ENCODE measurements at places on chromosomes 1 and 21.

DNA sequence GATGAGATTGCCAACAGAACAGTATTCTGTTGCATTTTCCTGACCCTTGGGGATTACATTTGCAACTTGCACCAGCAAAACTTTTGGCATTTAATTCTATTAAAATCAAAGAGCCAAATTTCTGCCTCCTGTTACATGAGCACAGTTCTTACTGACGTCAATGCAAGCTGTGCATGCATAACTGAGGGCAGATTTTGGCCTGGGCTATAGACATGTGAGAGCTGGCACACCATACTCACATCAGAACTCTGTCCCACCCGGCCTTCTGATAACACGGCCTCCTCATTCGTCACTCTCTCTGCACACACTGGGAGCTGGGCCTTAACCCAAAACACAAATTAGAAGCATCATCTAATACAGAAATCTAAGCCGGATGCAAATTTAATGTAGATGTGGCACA, 31.5 kb downstream of the PAPPA2 start:
- DNase-seq = no peak

- no peak for DNase-seq
Measured at GRCh38 chr1:186948535-186948934, 119.8 kb downstream of the PLA2G4A start.

GRCh38 chr1:167501515-167502191, 16.7 kb downstream of the CD247 start:
- no peak for DNase-seq

- no peak for DNase-seq
Measured at GRCh38 chr21:29499734-29500343, 201.1 kb downstream of the BACH1 start.

- peak; percentile 70 for DNase-seq
Measured at GRCh38 chr1:25799935-25800702, at the start of gene SELENON. Gene SELENON (plus strand): TSS chr1:25800193. CDS start chr1:25800231, 38 bp downstream.

DNA sequence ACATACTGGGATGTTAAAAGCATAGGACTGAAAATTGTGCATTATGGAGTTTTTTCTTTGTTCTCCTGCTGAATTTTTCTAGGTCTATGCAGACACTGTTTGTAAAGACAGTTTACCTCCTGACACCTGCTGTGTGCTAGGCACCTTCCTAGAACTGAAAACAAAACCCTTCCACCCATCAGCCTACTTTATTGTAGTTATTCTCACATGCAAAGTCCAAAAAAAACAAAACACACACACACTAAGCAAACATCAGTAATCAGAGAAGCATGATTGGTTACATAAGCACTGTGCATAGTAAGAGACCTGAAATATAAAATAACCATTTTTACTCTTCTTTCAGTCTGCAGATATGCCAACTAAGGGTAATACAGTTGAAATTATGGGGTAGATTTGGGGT, 195.1 kb downstream of the CRB1 start:
- DNase-seq = no peak

- DNase-seq = no peak
Measured at GRCh38 chr1:199312626-199313025, 673.8 kb downstream of the PTPRC start.

DNA sequence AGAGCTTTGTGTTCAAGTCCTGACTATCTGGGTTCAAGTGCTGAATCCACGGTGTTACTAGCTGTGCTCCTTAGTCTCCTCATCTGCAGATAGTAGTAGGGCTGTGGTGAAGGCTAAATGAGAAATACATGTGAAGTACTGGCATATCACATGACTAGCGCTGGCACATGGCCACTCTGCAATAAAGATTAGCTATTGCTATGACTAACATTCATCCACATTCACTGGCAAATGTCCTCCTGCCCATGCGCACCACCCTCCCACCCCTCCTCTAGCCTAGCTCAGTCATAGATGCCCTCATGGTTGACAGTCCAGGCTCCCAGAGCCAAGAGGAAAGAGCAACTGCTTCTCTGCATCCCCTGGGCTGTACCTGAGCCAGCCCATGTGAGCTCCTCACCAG, 8.5 kb upstream of the COL8A2 start:
- DNase-seq = peak; percentile 97

DNA sequence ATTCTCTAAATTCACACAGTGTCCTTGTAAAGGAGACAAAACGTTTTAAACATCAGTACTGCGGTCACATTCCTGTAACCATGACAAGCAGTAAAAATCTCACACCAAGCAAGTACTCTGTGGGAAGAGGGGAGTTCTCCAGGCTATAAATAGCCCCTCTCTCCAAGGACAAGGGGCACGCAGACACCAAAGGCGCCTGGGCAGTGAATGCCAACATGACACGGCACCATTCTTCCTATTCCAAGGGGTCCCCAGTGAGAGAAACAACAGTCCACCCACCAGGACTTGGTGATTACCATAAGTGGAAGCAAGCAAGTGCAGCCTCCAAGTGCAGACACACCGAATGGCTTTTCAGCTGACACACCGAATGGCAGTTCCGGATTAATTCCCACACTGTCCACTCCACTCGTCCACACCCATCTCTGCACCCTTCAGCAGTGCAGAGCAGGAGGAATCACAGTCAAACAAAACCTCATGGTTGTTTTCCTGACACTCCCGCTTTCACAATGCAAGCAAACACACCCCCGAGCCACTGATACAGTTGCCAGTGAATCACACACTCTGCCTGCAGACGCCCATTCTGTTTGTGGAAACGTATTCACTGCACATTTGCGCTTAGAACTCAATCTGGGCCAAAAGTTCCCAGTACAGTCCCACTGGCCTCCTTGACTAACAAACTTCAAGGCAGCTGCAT, 1.8 kb downstream of the PTTG1IP start:
- DNase-seq = peak; percentile 75

GRCh38 chr1:26733982-26734381, 38.2 kb downstream of the ARID1A start:
- DNase-seq = no peak

DNA sequence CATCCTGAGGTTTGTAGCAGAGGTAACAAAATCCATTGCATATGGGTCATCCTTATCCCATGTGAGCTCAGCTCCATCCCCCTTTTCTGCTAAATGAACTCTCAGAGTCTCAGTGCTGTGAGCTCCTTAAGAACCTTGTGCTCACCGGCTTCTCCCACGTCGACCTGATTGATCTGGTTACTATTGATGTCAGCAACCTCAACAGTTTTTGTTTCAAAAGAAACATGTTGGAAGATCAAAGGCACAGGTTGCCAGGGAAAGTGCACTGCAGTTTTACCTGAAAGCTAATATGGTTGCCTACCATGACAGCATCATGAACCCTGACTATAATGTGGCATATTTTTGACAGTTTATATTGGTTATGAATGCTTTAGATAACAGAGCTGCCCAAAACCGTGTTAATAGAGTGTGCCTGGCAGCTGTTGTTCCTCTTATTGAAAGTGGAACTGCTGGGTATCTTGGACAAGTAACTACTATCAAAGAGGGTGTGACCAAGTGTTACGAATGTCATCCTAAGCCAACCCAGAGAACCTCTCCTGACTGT, 131.4 kb downstream of the HS2ST1 start:
- no peak for DNase-seq

DNA sequence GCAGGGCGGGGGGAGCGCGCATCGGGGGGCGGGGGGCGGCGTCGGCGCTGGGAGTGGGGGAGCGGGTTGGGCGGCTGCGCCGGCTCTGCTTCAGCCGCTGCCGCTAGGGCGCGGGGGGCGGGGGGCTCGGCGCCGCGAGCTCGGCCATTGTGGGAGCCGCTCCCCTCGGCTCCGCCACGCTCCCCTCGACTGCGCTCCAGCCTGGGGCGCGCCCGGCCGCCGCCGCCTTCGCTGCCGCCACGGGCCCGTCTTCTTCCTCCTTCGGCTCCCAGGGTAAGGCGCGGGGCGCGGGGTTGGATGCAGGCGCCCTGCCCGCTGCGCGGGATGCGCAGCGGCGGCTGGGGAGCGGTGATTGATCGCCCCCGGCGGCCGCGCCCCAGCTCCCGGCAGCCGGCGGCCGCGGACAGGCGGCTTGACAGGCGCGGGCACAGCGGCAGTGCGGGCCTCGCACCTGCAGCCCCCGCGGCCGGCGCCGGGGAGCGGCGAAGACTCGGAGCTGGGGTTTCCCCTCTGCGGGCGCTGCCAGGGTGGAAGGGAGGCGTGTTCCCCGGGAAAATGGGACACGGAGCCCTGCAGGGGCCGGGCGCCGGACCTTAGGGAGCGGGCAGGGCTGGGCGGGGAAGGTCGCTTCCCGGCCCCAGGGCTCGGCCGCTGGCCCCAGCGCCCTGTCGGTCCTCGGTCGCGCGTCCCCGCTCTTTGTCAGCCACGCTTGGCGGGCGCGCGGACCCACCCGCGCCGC, 55.3 kb downstream of the NDUFS5 start:
- peak; percentile 42 for DNase-seq

DNA sequence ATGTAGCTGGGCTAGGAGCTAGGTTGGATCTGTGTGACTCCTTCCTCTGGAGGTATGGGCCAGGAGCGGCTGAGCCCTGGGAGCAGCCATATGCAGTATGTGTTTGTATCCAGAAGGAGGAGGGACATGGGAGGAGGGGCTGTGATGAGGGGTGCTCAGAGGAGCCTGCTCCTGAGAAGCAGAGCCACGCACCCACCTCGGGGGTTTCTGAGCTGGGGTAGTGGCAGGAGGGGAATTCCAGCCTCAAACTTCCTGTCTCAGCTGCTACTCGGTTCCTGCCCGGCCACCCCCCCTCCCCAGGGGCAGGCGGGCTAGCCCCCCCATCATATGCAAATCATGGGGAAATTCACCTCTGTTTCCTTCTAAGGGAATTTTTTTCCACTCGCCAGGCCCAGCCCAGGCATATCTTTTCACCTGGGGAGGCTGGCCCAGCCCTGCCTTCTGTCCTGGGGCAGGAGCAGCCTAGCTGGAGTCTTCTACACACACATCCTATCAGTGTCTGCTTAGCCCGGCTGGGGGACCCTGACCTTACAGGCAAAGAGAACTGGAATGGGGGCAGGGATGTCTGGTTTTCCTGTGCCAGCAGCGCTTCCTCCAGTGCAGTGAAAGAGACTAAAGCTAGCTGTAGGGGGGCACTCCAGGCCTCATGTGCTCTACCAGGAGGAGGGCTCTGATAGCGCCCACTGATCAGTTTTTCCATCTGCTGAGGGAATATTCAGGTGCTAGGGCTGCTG, 3.0 kb downstream of the ZC3H12A start:
- DNase-seq = peak; percentile 41

DNA sequence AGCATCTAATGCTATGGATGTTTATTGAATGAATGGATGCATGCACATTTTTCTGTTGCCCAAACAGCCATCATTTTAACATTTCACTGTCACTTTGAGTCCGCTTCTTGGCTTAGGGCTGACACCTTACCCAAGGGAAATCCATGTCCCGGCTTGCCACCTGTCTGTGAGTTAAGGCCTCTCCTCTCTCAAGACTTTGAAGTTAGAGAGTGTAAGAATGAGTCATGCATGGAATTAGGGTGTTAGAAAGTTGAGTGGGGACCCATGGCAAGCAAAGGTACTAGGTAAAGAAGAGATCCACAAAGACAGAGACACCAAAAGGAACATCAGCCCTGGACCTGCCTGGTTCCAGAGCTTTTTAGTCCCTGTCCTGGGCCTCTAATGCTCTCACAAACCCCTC, 35.1 kb downstream of the ATP1A1 start:
- no peak for DNase-seq
